ENCODE measurements at places on chromosomes 3 and 15.

GRCh38 chr3:190076601-190077394 is 43.9 kb downstream of the P3H2 start:
- DNase-seq, result no peak

DNA sequence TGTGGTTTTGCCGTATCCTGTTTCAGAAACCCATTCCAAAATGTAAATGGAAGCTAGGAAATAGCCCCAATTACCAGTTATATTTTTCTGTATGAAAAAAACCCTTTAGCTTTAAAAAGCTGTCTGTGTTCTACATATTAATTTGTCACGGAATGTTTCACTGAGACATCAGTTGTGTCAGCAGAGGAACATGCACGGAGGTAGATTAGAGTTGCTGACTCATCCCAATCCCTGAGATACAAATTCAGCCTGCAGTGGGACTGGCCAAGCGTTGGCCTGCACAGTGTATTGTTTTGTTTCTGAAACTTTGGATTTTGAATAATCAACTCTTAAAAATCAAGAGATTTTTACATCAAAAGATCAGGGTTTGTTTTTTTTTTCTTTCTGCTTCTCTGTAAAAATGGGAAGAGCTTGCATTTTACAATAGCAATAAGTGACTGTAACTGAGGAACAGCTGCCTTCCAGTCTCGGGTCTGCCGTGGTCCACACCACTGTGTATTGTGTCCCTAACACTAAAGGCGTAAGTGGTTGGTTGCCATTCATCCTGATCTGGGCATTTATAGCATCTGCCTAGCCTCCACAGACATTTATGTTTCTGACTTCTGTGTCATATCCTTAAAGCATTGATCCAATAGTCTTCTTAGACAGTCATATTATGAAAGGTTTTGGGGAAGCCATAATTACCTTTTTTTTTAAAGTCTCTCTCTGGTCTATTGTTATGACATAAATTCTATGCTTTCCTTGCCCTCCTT is 218.1 kb downstream of the ADAMTSL3 start:
- DNase-seq, result no peak

GRCh38 chr15:58407778-58408177 is 24.0 kb upstream of the LIPC start:
- no peak for DNase-seq

GRCh38 chr15:41944313-41944940 is 27.9 kb downstream of the EHD4 start:
- DNase-seq, result peak; percentile 85

- DNase-seq, result no peak
Observed at GRCh38 chr3:178837512-178837911, 234.1 kb downstream of the ZMAT3 start.

DNA sequence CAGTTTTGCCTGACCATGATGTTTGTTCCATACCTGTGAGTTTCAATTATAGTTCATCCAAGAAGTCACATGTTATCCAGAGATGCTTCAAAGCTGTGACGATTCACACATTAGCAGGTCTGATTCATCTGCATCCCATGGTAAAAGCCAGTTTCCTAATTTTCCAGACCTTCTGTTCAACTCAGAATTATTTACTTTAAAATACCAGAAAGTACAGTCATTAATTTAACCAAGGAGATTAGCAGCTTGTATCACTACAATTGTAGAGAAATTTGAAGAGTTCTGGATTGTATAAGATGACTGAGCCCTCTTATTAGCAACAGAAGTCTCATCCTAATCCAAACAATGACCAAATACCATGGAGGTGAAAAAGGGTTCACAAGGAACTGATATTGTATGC is 76.1 kb upstream of the THBS1 start:
- no peak for DNase-seq

- no peak for DNase-seq
Observed at GRCh38 chr15:29345549-29346525, 76.2 kb upstream of the NSMCE3 start.

DNA sequence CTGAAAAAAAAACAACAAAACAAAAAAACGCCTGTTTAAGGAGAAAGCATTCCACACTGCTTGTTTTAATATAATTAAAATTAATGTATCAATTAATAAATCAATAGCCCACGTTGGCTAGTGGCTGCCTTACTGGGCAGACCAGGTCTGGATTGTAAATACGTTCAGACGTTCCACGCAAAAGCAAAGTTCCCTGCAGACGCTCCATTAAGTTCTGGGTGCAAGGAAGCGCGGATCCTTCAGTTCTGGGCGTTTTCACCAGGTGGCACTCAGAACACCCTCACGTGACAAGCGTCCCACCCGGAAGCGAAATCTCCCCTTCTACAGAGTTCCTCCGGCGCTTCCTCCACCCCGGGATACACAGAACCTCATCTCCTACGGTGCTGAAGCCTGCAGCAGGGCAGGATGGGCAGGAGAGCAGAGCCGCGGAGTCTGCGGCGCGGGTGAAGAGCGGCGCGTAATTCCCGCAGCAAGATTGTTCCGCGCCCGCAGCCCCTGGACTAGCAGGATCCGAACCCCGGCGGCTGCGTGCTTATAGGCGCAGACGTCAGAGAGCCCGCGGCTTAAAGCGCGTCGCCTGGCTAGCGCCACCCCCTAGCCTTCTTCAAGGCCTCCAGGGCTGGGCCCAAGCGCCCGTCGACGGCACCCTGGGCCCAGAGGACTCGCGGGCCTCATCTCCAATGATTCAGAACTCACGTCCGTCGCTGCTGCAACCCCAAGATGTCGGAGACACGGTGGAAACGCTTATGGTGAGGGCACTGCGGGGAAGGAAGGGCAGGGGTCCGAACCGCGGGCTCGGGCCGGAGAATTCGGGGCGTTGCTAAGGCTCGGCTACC is at the start of gene SLC25A38:
Gene SLC25A38 (plus strand): TSS at position 326 of the 836 bp plus-strand sequence. CDS start 355 bp downstream, at position 681.
- DNase-seq, result peak; percentile 91

DNA sequence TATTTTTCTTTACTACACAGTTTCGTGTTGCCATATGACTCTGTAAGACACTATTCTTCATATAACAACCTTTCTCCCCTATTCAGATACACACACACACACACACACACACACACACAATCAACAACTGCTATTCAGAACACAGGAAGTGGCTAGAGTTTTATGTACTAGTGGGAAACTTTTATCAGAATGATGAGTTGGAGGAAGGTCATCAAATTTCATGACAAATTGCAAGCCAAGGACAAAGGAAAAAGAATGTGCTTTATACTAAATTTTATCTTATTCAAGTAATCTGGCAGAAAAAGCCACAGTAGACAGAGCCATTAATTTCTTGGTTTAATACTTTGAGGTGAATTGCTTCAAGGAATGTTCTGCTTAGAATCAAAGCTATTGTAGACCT is 899.8 kb downstream of the ROBO2 start:
- DNase-seq, result no peak

GRCh38 chr3:132255041-132255745 is 62.0 kb upstream of the ACP3 start:
- no peak for DNase-seq

DNA sequence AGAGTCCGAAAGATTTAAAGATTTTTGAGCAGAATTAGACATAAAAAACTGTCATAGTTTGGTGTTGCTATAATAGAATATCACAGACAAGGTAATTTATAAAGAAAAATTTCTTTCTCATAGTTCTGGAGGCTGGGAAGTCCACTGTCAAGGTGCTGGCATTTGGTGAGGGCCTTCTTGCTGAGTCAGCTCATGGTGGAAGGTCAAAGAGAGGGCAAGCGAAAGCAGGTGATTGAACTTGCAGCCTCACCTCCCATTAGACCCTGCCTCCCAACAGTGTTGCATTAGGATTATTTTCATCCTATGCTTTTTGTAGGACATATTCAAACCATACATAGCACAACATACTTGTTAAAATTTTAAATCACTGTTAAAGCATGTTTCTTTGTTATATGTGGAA is 9.9 kb downstream of the SELENOT start:
- DNase-seq, result no peak

DNA sequence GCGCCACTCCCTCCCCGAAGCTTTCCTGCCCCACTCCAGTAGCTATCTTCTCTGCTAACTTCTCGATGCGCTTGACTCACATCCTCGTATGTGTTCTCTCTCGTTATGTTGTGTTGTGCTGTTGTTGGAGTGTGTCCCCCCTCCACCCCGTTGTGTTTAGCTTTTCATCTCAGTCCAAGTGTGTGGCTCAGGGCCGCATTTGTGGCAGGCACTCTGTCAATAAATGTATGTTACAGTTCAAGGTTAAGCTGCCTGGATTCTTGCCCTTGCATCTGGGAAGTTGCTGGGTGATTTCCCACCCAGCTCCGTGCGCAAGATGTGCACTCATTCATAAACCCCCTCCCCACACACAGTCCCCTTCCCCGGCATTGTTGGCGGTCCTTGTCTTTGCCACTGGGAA is 71.9 kb downstream of the PGPEP1L start:
- DNase-seq, result no peak

DNA sequence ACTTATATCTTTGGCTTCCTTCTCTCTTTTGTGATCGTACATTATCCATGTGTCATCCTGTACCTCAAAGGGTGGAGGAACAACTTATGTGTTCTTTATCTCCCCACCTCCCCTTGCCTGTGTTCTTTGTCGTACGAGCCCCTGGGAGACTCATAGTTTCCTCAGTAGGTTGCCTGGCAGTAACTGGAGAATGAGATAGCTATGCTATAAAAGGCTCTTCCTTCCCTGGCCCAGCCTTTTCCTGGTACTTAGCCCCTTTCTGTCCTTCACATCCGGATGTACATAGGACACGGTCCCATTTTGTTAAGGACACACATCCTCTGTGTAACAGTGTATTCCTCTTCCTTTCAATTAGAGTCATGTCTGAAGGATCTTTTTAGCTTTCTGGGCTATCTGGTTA is 32.1 kb downstream of the PLCL2 start:
- DNase-seq, result no peak

DNA sequence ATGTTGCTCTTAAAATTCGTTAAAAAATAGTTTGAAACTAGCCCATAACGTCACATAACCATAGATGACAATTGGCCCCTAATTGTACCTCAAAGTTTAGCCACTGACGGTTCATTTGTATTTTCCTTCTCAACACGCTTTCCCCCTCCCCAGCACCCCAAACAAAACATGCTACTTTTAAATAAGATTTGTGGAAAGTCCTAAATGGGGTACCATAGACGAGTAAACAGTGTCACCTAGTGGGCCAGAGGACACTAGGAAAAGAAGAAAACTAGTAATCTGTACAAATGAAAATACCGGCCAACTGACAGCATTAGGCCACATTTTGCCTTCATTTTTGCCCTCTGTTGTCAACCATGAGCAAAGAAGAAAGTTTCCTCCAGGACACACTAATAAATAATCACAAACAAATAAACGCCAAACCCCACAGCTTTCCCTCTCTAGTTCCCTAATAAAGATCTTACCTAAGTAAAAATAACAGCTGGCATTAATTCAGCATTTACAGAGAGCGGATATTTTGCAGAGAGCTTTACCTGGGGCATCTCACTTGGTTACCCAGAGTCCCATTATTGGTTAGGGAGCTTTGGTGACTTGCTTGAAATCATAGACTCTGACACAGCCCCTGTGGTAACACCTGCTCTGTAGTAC is 175.1 kb upstream of the ATP11B start:
- no peak for DNase-seq

- no peak for DNase-seq
Observed at GRCh38 chr3:49972656-49973055, 32.7 kb downstream of the RBM6 start.

DNA sequence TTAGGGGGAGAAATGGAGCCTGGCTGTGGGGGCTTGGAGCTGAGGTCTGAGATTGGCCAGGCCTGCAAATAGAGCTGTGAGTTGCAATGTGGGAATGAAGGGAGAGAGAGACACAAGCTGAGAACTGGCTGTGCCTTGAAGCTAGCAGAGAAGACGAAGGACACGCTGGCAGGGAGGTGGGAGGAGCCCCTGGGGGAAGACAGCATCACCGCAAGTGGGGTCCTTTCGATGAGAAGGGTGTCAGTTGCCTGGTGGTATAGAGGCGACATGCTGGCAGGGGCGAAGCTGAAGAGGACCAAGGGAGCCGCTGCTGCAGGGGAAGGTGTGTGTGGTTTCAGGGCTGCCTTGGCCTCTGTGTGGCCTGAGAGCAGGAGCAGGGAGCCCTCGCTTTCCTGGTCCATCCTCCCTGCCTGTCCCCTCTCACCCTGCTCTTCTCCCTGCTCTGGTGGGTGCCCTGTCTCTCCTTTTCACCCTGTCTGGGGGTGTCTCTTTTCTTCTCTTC is 5.5 kb downstream of the RHCG start:
- peak; percentile 15 for DNase-seq

- no peak for DNase-seq
Observed at GRCh38 chr3:187900993-187901755, 155.9 kb upstream of the BCL6 start.

DNA sequence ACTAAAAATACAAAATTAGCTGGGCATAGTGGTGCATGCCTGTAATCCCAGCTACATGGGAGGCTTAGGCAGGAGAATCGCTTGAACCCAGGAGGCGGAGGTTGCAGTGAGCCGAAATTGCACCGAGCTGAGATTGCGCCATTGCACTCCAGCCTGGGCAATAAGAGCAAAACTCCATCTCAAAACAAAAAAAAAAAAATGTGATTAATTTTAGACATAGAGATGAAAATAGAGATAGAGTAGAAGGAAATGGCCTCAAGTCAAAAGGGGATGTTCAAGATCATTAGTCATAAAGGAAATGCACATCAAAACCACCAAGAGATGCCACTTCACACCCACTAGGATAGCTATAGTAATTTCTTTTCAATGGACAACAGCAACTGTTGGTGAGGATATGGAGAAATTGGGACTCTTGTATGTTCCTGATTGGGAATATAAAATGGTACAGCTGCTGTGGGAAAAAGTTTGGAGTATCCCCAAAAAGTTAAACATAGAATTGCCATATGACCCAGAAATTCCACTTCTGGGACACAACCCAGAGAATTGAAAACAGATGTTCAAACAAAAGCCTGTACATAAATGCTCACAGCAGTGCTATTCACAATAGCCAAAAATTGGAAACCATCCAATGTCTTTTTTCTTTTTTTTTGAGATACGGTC is 55.4 kb downstream of the ABHD2 start:
- DNase-seq, result no peak

GRCh38 chr15:79689030-79689429 is 207.8 kb downstream of the MTHFS start:
- no peak for DNase-seq

DNA sequence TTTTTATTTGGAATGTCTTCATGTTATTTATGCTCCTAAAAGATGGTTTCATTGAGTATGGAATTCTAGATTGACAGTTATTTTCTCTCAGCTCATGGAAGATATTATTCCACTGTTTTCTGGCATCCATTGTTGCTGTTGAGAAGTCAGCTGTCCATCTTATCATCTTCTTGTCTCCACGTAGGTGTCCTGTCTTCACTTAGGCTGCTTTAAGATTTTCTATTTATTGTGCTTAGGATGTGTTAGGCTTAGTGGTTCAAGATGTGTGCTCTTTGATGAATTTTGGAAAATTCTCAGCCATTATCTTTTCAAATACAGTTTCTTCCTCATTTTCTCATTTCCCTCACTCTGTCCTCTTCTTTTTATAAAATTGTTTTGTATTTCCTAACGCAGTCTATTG is 52.0 kb downstream of the SNRK start:
- DNase-seq, result no peak

GRCh38 chr3:184008161-184008560 is 9.5 kb downstream of the ABCC5 start:
- no peak for DNase-seq

- no peak for DNase-seq
Observed at GRCh38 chr15:94480289-94480834, 249.0 kb downstream of the MCTP2 start.
